ENCODE measurements at places on chromosomes 2 and 18. TPM values are rescaled to one million over a fixed set of nuclear protein-coding genes. Genes with fewer than 3 reads are reported as not detected.

ZNF532 gene
- polyA plus RNA-seq: 69.0 TPM

XPO1 gene
- polyA plus RNA-seq: 184 TPM

CNRIP1 gene
- polyA plus RNA-seq: 25.7 TPM

CROCC2 gene
- polyA plus RNA-seq: 0.36 TPM

GPR45 gene
- not detected for polyA plus RNA-seq

RIT2 gene
- polyA plus RNA-seq: not detected

DNA sequence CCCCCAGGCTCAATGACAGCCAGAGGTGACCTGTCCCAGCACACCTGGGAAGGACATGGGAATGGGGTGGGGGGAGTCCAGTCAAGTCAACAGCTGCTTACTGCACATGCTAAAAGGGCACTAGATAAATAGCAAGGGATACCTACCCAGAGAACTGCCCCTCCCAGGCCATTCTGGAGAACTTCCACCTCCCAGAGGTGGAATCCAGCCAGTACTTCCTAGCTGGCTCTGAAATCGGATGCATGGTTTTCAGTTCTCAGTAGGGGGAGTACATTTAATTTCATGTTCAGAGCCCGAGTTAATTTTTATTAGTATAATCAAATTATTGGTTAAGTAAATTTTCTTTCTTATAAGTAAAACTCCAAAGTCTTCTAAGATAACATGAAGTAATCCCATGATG lies 28.9 kb upstream of the ITGA6 start:
- DNase-seq: peak; percentile 37

GRCh38 chr2:99691926-99692325 lies 202.1 kb upstream of the REV1 start:
- DNase-seq: peak; percentile 73

GRCh38 chr2:127039387-127040031 lies 67.4 kb downstream of the BIN1 start:
- no peak for DNase-seq

GRCh38 chr18:3710712-3711301 lies 260.8 kb downstream of the TGIF1 start:
- DNase-seq: no peak

GRCh38 chr2:171034315-171034714 lies 105.3 kb downstream of the GORASP2 start:
- no peak for DNase-seq

DNA sequence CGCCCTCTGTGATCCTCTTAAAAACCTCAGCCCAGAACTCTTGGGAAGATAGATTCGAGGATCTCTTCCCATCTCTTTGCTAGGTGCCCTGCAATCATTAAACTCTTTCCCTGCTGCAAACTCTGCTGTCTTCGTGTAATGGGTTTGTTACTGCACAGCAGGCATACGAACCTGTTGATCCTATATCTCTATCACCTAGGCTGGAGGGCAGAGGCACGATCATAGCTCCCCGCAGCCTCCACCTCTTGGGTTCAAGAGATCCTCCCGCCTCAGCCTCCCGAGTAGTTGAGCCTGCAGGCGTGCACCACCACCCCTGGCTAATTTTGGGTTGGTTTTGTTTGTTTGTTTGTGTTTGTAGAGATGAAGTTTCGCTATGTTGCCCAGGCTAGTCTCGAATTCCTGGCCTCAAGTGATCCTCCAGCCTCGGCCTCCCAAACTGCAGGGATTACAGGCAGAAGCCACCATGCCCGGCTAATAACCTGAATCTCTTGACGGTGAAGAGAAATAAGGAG lies 493 bp upstream of the BBS5 start:
- DNase-seq: no peak

- no peak for DNase-seq
These were observed 824.4 kb downstream of the EPHA4 start for GRCh38 chr2:220747736-220748135.

DNA sequence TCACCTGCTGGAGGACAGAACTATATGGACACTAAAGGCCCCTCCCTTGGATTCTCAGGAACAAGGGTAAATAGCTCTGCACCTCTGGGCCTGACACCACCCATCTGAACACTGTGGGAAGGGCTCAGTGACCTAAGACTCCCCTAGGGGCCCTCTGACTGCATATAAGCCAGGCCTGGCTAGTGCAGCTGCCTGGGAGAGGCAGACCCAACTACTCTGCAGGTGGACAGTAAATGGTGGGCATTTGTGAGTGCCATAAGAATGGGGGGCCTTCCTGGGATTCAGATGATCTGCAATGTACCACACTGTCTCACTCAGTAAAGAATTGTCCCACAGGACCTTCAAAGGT lies 11.2 kb upstream of the WIPF1 start:
- no peak for DNase-seq

DNA sequence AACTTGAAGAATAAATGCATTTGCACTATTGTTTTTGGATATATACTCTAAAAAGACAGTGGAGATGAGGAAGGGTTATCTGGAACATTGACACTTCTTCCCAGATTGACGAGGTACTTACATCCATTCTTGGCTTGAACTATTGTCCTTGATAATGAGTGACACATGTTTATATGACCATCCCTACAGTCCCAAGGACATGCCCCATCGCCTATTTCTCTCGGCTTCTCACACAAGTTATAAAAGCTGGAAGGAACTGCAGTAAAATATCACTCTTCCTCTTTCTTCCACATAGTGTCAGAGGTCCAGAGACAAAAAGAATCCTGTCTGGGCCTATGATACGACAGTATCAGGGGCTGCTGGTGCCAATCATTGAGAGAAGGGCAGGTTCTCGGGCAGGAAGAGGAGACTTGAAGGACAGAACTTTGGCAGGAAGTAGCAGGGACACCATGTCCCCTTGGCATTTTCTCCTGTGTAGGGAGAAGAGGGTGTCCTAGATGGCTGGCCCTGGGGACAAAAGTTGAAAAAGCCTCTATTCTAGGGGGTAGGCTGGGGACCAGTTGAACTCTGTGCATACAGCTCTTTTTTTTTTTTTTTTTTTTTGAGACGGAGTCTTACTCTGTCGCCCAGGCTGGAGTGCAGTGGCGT lies 5.8 kb upstream of the CABLES1 start:
- DNase-seq: no peak

GRCh38 chr2:229314117-229314516 lies 43.0 kb upstream of the PID1 start:
- DNase-seq: no peak

DNA sequence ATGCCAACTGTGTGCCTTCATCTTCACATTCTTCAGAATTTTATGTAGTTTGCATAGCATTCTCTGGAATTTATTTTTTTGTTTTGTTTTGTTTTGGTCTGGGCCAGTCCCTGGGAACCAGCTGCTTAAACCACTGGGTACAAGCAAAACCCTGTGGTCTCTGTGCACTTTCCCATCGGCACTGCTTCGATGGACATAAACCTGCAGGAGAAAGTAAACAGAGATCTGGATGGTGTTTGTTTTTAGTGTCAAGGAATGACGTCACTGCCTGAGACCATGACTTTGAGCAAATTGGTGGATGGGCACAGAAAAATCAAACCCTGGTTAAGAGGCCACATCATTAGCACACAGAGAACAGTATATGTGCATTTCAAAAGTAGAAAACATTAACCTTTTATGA lies 64.7 kb upstream of the RASGRP3 start:
- no peak for DNase-seq

GRCh38 chr2:196233805-196234475 lies 62.6 kb upstream of the STK17B start:
- DNase-seq: no peak

DNA sequence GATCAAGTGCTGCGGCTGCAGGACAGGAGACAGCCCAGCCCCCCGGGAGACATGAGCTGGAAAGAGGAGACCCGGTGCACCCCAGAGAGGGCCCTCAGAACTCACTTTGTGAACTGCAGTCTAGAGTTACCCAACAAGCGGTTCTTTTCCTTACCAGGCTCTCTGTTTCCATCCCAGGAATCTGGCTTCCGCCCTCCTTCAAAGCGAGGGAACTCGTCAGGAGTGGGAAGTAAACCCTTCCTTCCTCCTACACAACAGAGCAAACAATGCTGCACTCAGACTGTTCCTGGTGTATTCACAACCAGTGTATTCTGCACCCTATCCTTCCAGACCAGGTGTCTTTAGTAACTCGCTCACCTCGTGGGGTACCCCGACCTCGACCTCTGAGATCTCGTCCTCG lies 8.0 kb downstream of the SFT2D3 start:
- no peak for DNase-seq

DNA sequence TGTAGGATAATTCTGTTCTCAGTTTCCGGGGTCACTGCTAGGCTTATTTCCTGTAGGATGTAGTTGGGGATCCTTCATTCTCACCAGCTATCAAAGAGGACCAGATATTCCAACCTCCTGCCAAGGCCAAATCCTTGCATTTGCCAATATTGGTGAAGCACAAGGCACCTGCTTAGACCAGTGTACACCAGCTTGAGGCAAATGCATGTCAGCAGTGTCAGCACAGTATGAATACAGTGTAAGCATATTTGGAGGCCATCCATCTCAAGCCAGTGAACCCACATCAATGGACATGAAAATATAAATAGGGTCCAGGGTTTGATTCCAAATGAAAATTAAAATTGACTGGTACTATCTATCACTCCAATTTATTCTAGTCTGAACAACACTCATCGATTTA lies 88.0 kb upstream of the MAPRE2 start:
- DNase-seq: no peak

- no peak for DNase-seq
These were observed 20.5 kb downstream of the GPR35 start for GRCh38 chr2:240645801-240646175.

DNA sequence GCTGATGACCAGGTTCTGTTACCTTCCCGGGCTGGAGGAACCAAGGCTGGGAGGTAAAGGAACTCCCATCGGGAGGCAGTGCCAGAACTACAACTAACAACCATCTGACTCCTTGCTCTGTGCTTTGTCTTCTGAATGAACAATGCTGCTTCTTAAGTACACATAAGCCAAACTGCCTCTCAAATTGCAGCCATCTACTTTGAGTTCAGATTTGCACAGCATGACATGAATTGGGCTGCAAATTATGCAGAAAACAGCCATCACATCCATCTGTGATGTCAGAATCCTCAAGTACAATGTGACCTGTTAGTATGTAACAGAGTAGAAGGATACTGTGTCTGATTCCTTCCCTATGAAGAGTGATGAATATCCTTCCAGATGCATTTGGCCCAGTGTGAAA lies 290.6 kb downstream of the ZNF521 start:
- no peak for DNase-seq

DNA sequence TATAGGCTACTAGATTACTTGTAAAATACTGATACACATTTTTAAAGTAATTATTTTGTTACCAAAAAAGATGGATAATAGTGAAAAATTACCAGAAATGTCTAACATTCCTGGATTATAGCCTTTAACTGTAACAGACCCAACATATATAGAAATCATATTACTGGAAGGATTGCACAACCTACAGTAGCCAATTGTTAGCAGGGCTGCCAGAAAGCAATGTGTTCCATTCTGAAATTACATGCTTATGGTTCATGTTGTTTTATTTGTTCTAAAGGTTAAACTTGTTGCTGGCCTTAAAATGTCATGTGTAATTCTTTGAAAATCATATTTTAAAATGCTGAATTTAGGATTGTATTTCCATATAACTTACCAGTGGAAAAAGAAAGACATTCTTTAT lies 793.6 kb upstream of the ACVR2A start:
- peak; percentile 43 for DNase-seq

DNA sequence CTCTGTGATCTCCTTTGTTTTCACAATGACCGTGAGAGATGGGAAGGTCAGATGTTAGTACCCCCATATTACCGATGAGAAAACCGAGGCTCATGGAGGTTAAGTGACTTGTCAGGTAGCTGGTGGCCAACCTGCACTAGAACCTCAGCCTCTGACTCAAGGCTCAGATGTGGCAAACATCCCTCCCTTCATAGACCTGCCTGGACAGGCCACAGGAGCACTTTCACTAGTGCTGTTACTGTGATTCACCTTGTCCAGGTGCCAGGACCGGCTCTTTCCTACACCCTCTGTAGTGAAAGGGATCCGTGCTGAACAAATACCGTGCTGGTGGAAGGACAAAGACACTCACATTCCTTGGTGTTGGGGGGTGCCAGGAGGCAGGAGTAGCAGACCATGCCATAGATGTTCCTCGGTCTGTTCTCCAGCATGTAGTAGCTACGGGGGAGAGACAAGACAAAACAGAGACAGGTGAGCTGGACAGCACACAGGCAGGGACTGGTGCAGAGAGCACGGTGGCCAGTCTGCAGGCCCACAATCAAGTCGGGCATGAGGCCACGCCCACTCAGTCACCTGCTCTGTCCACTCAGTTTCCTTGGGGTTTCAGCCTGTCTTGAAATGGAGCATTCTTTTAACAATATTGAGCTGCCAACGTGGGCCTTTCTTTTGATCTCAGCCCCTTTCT lies 65.9 kb downstream of the EDAR start:
- DNase-seq: no peak

- no peak for DNase-seq
These were observed 121.0 kb downstream of the SMAD2 start for GRCh38 chr18:47809420-47809819.

- DNase-seq: peak; percentile 85
These were observed 539 bp downstream of the LAPTM4A start for GRCh38 chr2:20050646-20051531.

DNA sequence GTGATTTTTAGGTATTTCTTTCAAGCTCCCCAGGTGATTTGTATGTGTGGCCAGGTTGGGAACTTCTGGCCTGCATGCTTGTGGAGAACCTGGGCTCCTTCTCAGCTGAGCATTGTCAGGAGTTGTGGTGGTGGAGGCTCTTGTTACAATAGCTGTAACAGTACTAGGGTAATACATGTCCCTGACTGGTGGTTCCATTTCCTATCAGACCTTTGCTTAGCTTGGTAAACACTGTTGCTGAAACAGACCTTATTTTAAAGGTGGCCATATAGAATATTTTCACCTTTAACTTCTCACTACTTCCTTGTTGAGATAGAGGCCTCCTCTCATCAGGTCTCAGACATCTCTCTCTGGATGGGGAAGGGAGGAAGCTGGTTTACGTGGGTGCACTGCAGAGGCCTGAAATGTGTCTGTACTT lies 79.2 kb downstream of the SETBP1 start:
- no peak for DNase-seq

DNA sequence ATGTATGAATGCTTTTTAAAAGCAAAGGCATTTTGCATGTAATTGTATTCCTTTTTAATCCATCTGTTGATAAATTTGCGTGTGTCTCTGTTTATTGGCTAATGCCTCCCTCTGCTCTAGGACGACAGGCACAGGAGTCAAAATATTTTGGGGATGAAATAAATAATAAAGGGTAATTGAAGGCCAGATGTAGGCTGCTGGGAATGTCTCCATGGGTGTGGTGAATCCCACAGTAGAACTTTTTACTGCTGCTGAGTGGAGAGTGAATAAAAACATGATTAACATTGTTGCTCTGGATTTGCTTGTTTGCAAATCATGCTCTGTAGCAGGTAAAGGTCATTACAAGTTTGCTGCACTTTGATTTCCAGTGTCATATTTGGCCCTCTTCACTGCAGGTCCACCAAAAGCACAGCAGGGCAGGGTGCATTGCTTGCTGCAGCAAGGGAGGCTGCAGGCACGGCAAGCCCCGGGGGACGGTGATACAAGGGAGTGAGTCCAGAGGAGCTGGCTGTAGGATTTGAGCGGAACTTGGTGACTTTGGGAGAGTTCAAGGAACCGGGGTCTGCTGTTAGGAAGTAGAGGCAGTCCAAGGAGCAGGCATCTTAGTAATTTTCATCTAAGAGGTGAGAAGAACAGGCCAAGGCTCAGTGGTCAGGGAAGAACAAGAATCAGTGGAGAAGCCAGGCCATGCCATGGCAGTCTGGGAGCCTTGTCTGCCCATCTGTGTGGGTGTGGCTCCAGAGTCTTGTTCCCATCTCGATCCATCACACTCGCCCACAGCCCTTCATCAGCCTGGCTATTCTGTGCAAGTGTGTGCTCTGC lies 201.5 kb upstream of the RAB6C start:
- no peak for DNase-seq
